Activated naive CD8-positive, alpha-beta T cell treated with anti-CD3 and anti-CD28 coated beads for 36 hours (primary cell): ENCODE measurements at places on chromosomes 4 and X. TPM values are rescaled to one million over a fixed set of nuclear protein-coding genes. Genes with fewer than 3 reads are reported as not detected.
A peak's percentile ranks its signal among the peaks of the same experiment; 100 is the strongest.

DNA sequence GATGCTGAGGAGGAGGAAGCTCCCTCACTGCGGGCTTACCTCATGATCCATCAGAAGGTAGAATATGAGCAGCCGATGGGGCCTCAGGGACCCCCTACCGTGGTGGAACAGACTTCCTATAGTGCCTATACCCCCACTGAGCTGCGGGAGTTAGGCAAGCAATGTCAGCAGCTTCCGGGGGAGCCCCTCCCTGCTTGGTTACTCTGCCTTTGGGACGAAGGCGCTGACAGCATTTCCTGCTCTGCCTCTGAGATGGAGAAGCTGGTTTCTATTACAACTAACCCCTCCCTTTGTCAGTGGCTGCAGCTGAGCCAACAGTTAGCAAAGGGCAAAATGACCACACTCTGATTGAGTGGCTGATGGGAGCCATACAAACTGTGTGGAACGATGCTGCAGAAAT is 430.7 kb downstream of the IDS start:
- H3K27ac ChIP-seq = no peak overlapping the region
- DNase-seq = no peak
- no peak overlapping the region for H3K4me3 ChIP-seq

GRCh38 chr4:149293046-149293649 is 522.5 kb downstream of the IQCM start:
- no peaks in the 10 kb centered on the region for H3K4me1 ChIP-seq
- no peak overlapping the region for H3K27ac ChIP-seq
- H3K4me3 ChIP-seq = no peak overlapping the region
- no peaks in the 10 kb centered on the region for H3K27me3 ChIP-seq
- DNase-seq = no peak
- no peaks in the 10 kb centered on the region for H3K36me3 ChIP-seq

DNA sequence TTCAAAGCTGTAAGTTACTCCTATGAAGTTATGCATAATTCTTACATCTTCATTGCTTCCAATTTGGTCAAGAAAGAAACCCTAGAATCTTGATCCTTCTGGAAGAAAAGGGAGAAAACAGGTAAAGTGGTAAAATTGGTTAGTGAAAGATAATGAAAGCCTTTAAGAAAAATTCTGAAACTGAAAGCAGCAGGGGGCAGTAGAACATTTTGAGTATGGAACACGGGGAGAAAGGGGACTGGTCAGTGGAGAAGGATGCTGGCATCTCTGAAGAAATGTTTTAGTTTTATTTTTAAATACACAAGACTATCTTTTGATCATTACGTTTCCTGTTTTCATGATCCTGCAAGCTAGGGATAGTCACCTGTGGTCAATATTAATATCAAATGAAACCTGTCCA is 54.3 kb downstream of the SLIT2 start:
- no peaks in the 10 kb centered on the region for H3K4me1 ChIP-seq
- H3K4me3 ChIP-seq = no peak overlapping the region
- H3K27me3 ChIP-seq = no peaks in the 10 kb centered on the region
- no peaks in the 10 kb centered on the region for H3K36me3 ChIP-seq
- DNase-seq = no peak

- DNase-seq = no peak
- H3K4me3 ChIP-seq = peak overlapping the region; percentile 66
- H3K27ac ChIP-seq = no peak overlapping the region
- peaks cover 24% of the 10 kb centered on the region for H3K4me1 ChIP-seq
Measured at GRCh38 chr4:173508386-173509035, 21.5 kb downstream of the HAND2 start.

DNA sequence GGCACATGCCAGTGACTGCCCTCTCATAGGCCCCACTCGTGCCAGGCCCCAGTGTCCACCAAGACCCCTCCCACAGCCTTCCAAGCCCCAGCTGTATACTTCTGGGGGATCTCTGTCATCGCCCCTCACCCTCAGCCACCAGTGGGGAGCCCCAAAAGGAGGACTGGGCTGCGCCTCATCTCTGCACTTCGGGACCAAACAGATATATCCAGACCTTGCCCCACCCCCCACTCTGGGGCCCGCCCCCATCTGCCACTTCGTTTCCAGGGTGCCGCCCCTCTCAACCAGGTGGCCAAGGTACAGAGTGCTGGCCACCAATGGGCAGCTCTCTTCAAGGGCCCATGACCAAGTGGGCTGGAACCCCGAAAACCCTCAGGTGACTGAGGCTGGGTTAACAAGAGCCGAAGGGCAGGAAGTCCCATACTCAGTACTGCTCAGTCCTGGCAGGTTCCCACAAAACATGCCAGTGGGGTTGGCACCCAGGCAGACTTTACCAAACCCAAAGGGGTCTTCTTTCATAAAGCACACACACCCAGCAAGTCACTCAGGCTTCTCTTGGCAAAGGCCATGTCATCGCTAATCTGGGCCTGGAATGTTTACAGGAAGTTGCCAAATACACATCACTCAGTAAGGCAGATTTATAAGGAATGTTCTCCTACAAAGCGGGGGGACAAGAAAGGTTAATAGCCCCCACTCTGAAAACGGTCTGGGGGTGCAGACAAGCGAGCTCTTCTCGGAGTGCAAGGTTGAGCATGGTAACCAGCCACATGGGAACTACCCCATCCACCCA is 4.4 kb downstream of the ZFYVE28 start:
- peak overlapping the region; percentile 60 for H3K4me3 ChIP-seq
- DNase-seq = peak; percentile 14
- H3K27me3 ChIP-seq = peaks cover 36% of the 10 kb centered on the region

DNA sequence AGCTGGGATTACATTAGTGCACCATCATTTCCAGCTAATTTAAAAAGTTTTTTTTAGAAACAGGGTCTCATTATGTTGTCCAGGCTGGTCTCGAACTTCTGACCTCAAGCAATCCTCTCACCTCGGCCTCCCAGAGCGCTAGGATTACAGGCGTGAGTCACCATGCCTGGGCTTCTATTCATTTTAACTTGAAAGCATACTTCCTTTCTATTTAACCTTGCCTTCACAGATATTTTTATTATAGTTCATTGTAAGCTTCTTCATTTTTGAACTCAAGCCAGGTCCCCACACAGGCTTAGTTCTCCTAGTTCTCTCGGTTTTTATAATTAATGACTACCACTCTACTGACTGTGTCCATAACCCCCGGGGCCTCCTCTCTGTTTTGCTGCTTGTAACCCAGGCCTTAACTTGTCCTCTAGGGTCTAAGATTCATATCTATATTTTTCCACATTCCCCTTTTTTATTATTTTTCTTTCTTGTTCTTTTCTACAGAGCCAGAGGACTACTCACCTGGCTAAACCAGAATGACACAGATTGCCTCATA is 50.7 kb downstream of the SNX12 start:
- peaks cover 4% of the 10 kb centered on the region for H3K36me3 ChIP-seq
- H3K4me1 ChIP-seq = no peaks in the 10 kb centered on the region
- no peak overlapping the region for H3K4me3 ChIP-seq

- no peak overlapping the region for H3K4me3 ChIP-seq
- H3K27me3 ChIP-seq = no peaks in the 10 kb centered on the region
- peak overlapping the region; percentile 52 for H3K27ac ChIP-seq
Measured at GRCh38 chr4:87019246-87019791, 84.5 kb downstream of the AFF1 start.

DNA sequence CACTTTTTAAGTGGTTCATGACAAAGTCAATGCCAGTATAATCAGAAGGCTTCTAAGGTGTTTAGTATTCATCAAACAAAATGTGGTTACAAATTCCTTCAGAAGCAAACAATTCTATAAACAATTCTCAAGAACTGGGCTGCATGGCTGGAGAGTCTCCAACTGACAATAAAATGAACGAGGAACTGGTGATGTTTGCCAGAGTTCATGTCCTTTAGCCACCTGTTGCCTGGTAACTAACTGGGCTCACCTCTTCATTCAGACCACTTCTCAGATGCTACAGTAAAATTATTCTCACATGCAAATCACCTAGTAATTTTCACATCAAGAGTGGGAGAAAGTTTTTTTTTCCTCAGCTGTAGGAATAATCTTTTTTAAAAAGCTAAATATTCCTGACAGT is 53.3 kb downstream of the CAMK2D start:
- no peak for DNase-seq
- H3K4me3 ChIP-seq = no peak overlapping the region
- peaks cover 43% of the 10 kb centered on the region for H3K4me1 ChIP-seq
- H3K36me3 ChIP-seq = peaks cover 26% of the 10 kb centered on the region
- no peak overlapping the region for H3K27ac ChIP-seq
- H3K27me3 ChIP-seq = no peaks in the 10 kb centered on the region

DNA sequence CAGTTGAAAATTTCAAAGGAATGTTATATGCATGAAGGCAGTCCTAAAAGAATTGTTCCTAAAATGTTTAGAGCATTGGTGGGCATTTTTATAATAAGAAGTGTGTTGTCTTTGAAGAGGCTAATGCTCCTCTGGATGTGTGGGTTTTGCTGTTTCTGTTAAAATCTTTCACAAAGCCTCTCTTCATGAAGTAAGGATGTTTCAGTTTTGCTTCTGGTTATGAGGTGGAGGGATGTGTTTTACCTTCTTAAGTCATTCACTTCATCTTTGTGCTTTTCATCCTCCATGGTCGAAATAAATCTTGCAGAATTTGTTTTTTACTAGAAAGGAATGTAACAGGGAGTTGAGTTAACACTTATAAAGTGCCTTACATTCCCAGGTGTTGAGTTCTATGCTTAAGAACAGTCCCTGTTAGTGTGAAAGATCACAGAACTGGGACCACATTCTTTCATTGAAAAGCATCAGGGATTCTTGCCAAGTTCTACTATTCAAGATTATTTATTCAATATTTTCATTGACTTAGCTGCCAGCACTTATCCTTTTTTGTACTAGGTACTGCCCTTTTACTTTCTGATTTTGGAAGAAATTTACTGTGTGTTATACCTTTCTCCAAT is 21.1 kb downstream of the FHIP1A start:
- no peak for DNase-seq
- H3K36me3 ChIP-seq = no peaks in the 10 kb centered on the region
- H3K4me1 ChIP-seq = peaks cover 5% of the 10 kb centered on the region
- H3K27ac ChIP-seq = no peak overlapping the region
- H3K4me3 ChIP-seq = no peak overlapping the region

The TRAPPC11 gene
- 21.6 TPM for total RNA-seq

The OPRPN gene
- not detected for total RNA-seq

The TTC29 gene
- not detected for total RNA-seq

The UGT2B15 gene
- not detected for total RNA-seq

The WNK3 gene
- 1.0 TPM for total RNA-seq

The SSX1 gene
- total RNA-seq = not detected
